NCI-H2029 treated with DMSO at 0.1 percent for 48 hours (cell line): ENCODE measurements at places on chromosomes 4 and X.

GRCh38 chrX:8323356-8323755 is 141.3 kb upstream of the VCX3B start:
- no peak for DNase-seq

- DNase-seq, result no peak
Measured at GRCh38 chr4:122666527-122667245, 45.8 kb upstream of the IL21 start.

DNA sequence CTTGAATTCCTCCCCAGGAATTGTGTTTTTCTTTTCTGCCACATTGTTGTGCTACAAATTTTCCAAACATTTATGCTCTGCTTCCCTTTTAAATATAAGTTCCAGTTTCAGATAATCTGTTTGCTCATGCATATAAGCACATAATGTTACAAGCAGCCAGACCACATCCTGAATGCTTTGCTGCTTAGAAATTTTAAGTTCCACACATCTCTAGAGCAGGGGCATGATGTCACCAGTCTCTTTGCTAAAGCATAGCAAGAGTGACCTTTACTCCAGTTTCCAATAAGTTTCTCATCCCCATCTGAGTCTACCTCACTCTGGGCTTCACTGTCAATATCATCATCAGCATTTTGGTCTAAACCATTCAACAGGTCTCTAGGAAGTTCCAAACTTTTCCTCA is 932.5 kb downstream of the SH3BGRL start:
- DNase-seq, result no peak

GRCh38 chrX:110795645-110796406 is at the start of gene CHRDL1:
CHRDL1 (minus strand) TSS chrX:110795817; CDS start chrX:110792181, 3,636 bp downstream.
- DNase-seq, result no peak

- no peak for DNase-seq
Measured at GRCh38 chr4:110474481-110474880, 1.5 kb upstream of the ENPEP start.

DNA sequence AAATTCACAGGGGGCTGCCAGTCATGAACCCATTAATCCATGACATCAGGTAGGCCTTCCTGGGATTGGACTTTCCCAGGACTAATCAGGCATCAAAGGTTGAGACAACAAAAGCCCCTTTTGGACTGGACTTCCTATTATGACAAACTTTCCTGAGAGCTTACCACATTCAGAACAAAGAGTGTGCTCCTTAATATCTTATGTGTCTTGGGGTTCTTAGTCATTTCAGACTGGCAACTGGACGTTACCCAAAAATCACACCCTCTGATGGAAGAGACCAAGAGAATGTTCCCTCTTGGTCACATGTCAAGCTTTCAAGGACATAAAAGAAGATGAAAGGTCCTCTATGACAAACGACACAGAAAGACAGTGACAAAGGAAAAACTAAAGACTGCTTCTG is 31.6 kb upstream of the PPP1R2C start:
- DNase-seq, result no peak

- DNase-seq, result no peak
Measured at GRCh38 chrX:40406330-40406859, 174.4 kb upstream of the ATP6AP2 start.

DNA sequence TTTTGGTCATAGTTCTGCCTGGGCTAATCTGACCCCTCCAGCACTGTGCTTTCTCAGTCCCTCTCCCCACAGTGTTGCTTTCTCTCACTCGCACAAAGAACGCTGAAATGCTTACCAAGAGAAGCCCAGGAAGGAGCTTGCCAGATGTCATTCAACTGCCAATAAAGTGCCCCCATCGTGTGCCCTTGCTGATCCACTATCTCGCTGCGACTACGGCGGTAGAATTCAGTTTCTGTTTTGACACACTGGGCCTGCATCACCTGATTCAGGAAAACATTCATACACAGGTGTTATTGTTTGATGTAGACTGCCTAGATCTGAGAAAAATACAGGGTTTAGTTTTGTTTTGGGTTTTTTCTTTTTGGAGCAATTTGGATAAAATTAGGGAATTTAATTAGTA is 121.2 kb downstream of the MANBA start:
- no peak for DNase-seq

DNA sequence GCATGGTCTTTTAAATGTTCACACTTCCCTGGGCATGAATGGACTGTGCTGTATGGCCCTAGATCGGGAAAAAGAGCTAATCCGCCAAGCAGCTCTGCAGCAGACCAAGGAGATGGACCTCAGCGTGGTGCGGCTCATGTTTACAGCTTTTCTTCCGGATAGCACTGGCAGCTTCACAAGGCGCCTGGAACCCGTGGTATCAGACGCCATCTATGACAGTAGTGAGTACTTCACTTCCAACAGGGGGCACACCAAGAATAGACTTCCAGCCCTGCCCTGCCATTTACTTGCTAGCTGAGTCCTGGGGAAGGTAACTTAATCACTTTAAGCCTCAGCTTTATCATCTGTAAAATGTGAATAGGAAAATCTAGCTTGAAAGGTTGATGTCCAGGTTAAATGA is 77.7 kb downstream of the NFKB1 start:
- no peak for DNase-seq

DNA sequence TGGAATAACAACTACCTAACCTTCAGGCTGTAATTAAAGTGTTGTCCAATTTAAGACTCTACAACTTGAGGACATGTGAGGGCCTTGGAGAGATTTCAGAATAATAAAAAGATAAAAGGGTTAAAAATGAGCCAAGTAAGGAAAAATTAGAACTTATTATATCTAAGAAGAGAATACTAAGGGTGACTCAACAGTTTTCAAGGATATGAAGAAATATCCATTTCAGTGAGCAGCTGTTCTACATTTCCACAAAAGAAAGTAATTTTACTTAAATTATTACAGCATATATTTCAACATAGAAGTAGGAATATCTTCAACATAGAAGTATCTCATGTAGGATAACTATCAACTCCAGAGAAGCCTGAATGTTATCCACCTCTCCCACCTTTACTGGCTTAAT is 11.3 kb downstream of the SNX12 start:
- no peak for DNase-seq

DNA sequence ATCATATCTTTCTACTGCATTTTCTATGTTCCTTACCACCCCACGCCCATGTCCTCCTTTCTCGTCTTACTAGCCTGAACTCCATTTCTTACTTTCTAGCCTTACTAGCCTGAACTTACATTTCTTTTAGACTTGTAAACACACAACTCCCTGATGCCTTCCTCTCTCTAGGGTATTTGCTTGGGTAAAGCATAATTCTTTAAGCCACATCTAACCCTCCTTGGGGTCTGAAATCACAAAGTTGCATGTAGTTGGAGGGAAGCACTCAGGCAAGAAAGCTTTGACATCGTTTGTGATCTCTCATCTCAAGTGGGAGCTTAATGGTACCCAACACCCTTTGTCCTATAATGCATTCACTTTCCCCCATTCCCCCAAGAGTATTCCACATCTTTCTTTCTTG is 124.4 kb downstream of the SPOCK3 start:
- DNase-seq, result no peak

- DNase-seq, result no peak
Measured at GRCh38 chr4:23897564-23898109, 7.8 kb upstream of the PPARGC1A start.

- no peak for DNase-seq
Measured at GRCh38 chr4:154019811-154020210, 230.9 kb upstream of the SFRP2 start.

DNA sequence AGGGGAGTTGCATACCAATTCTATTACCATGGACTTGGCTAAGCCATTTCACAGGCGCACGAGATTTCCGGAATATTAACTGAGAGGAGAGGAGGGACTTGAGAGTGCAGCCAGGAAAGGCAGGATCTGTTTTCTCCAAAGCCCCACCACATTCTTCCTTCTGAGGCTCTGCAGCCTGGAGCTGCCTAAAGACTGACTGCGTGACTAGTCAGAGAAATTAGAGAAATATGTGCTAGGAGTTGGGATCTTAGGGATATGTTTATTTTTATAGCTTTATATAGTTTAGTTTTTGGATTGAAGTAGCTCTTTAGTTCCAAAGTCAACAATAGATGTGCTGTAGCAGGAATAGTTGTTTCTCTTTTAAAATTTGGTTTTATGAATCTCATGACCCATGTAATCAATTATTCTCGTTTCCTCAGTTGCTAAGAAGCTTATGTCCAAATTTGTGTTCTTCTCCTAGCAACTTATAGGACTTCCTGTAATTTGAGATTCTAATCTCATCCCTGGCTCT is 300.1 kb upstream of the DDX53 start:
- no peak for DNase-seq

GRCh38 chr4:87067124-87067885 is 132.5 kb downstream of the AFF1 start:
- no peak for DNase-seq

- DNase-seq, result peak; percentile 15
Measured at GRCh38 chr4:93359586-93359985, 469.0 kb upstream of the ATOH1 start.

GRCh38 chrX:28058901-28059300 is 77.7 kb upstream of the DCAF8L1 start:
- no peak for DNase-seq

DNA sequence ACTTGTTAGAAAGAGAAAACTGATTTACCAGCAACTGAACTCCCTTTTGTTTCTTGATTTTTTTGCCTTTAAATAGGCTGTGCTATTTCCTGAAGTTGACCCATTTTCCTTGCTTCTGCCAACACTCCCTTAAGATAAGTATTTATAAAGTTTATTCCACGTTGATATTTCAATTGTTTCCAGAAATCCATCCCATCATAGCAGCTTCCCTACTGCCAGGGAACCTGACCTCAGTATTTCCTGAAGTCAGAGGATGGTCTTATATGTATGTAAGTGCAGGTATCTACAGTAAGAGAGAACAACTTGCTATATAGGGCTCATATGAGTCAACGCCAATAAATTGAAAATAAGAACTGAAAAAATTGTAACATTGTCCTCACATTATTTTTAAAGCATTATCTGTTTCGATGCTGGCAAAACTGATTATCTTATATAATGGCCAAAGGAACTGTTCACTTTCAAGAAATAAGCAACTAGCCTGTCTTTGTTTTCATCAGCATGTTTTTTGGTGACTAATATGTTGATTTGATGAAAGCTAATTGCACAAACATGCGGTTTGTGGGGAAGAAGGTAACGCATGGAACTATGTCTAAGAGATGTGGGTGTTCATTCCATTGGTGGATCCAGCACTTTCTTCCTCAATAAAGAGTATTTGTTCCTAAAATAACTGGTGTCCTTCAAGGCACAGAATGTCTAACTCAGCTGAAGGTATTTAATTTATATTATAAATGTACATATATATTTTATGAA is 4.7 kb downstream of the LIMCH1 start:
- no peak for DNase-seq

DNA sequence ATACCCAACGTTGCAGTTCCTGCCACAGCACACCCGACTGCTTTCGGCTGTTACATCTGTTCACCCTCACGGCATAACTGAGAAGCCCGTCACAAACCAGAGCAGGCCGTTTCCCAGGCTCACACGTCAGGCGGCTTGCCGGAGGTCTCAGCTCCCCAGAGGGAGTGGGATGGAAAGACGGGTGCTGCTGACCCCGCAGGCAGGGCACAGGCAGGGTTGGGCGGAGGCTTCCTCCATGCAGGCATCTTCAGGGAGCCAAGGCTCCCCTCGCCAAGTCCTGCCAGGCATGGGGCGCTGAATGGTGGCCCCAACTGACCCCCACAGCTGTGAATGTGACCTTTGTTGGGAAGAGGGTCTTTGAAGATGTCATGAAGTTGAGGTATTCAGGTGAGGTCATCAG is 57.5 kb downstream of the ACOX3 start:
- no peak for DNase-seq

- no peak for DNase-seq
Measured at GRCh38 chrX:32448945-32449344, 762.4 kb downstream of the DMD start.

GRCh38 chr4:128287141-128287870 is at the start of gene PGRMC2:
PGRMC2 (minus strand) TSS chr4:128287813; CDS start chr4:128287790, 23 bp downstream.
- no peak for DNase-seq

- no peak for DNase-seq
Measured at GRCh38 chr4:56909086-56909894, 1.6 kb downstream of the REST start.

GRCh38 chrX:135396109-135396508 is 25.6 kb upstream of the SMIM10L2A start:
- peak; percentile 16 for DNase-seq

DNA sequence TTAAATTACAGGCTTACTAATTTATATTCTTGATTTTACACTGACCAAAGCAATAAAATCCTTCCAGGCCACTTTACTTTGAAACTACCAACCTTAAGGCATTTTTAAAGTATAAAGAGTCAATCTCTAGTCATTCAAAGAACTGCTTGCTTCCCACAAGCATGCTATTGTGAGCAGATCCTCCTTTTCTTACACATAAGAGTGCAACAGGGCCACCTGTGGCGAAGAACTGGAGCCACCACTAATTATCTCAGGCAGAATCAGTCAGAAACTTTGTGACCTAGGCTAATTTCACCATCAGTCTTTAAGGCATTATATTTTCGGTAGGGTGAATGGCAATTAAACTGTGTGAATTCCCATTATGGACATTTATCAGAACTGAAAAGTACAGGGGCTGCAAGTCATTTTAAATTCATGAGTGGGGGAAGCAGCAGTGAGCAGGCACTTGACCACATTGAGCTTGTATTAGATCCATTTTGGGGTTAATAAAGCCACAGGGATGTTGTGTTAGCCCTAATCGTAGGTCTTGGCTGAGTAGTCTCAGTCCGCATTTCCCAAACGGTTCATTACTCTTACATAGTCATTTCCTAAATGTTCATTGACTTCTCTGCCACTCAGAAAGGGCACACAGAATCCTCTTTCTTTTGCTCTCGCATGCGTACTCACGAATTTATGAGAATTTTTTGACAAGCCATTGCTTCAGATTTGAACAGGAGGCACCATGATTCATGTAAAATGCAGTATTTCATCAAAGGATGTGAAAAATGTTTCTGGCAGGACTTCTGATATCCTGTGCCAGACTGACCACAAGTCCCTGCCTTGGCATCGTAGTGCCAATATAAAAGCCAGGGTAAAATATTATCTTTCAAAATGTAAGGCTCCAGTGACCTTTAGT is 39.8 kb downstream of the NPY2R start:
- DNase-seq, result no peak

DNA sequence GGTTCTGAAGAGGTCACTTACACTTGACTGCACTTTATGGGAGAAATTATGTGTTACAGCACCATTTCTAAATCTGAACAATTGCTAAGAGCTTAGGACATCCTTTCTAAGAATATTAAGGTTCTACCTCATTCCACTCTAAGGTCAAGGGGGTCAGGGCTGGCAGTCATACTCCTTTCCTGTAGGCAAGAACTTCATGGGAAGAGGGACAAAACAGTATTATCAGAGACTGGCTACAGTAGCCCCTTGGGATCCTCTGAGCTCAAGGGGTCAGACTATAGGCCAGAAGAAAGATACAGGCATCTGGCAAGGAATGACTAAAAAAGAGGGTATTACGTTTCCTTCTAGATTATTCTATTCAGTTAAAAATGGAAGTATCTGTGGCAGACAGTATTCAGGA is 115.1 kb downstream of the RASL11B start:
- DNase-seq, result no peak

DNA sequence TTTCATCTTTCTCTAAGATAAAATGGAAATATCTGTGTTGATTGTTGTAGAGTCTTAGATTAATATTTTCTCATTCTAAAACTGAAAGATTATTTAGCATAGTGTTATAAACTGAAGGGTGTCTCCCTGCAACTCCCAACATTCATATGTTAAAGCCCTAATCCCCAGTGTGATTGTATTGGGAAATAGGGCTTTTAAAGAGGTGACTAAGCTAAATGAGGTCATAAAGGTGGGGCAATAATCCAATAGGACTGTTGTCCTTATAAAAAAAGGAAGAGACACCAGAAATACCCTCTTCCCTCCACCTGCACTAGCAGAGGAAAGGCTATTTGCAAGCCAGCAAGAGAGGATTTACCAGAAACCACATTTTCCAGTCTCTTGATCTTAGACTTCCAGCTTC is 1626.4 kb downstream of the C4orf33 start:
- DNase-seq, result no peak
